Hippocampal formation (tissue), 2 donors: ENCODE measurements at places on chromosomes 2 and 18.

DNA sequence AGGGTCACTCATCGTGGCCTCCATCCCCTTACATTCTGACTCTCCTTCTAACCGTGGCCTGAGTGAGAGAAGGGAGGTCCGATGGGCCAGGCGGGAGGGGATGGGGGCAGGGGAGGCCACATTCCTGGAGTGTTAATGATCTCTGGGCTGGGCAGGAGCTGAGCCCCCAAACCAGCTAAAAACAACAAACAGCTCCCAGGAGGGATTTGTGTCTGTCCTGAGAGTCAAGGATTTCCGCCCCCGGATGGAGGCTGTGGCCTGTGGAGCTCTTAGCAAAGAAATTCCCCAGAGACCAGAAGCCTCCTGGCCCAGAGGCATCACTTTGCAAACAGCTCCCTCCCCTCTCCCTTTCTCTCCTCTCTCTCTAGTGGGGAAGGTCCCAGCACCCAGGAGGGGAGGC lies 23.5 kb downstream of the EMX1 start:
- no peak for DNase-seq

DNA sequence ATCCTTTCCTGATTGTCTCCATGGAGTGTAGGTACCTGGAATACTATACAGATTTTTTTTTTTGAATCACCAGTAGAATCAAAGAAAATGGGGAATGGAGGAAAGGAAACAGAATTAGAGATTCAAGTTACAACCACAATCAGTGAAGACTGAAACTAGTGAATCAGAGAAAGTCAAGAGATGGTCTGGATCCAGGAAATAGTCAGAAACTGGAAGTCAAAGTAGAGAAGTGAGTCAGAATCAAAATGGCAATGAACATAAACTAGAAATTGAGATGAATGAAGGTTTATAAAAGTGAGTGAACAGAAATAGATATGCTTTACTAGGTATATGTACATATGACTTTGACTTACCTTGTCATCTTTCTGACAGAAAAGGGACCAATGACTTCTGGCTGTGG lies 579.0 kb downstream of the PLCL1 start:
- no peak for DNase-seq

GRCh38 chr2:16288371-16289112 lies 348.2 kb downstream of the MYCN start:
- no peak for DNase-seq

DNA sequence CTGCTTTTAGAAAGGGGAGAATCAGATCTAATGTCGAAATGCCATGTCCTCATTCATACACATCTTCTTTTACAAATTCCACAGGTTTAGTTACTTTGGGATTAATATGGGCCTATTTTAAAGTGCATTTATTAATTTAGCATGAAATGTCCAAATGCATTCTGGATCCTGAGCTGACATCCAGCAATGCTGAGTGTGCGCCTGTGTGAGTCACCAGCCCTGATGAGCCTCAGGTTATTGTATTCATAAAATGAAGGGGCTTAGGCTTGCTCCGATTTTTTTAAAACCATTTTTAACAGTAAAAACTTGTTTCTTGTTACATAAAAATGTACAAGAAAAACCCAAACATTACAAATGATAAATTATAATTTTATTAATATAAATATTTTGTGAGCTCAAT lies 94.1 kb downstream of the SH3YL1 start:
- no peak for DNase-seq

DNA sequence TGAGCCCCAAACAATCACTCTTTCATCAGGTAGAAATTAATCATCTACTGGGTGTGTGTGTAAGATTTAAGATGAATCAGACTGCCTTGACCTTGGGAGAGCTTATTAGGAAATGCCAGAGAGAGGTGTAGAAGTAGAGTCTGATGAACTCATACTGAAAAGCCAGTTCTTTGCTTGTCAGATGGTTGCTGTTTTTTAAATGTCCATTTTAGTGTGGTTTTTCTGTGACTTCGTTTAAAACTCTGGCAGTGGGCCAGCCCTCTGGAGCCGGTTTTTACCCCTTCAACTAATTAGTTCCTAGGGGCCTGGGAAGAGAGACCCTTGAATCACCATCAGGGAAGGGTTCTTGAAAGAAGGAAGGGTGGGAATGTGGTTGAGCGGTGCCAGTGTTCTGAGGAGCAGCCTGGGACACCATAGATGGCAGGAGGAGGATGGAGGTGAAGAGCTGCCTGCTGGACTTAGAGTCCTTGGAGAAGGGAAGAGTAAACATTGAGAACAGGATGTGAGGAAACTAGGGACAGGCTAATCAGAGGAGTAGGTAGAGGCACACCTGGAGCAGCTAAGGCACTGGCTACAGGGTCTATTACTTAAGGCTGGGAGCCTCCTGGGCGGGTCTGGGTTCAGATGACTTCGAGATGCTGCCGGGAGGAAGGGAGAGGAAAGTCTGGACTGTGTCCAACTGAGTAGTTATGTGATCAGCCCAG lies 66.1 kb downstream of the LRRFIP1 start:
- DNase-seq = no peak

DNA sequence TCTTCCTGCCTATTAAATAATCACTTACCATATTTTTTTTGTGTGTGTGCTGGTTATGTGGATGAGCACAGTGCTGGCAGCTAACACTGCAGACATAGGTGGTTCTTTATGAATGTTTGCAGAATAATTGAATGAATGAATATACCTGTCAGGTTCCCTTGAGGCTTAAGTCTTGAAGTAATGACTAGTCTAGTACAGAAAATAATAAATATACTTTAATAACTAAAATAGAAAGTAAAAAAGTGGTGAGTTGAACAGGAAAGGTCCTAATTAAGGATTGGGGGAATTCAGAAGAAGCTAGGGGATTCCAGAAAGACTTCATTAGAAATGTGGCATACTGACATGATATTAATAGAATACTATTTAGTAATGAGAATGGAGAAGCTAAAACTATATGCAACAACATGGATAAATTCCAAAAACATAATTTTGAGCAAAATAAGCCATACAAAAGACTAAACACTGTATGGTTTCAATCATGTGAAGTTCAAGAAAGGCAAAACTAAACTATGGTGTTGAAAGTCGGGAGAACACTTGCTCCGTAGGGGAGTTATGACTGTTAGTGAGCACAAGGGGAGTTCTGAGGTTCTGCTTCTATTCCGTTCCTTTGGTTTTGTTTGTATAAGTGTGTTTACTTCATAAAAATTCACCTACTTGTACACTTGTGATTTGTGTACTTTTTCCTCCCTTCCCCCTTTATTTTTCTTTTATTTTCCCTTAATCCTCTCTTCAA lies 464.6 kb downstream of the MTX2 start:
- no peak for DNase-seq

GRCh38 chr2:195507447-195508138 lies 149.4 kb upstream of the SLC39A10 start:
- DNase-seq = no peak

- DNase-seq = no peak
These were observed 206.0 kb upstream of the CXCR4 start for GRCh38 chr2:136323935-136324334.

DNA sequence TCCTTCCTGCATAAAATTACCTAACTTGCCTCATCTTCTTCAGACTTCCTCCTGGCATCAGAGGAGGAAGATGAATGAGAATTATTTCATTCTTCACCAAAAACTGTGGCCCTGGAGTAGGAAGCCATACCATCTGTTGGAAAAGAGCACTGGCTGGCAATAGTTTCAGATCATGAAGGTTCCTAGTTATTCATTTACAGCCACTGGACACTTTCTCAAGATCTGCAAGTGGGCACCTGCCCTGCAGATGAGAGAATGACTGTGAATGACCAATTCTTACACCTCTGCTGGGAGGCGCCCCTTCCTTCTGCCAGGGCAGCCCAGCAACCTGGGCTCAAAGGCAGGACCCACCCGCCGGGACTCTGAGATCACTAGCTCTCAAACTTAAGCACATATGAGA lies 13.0 kb downstream of the DIPK1C start:
- no peak for DNase-seq

DNA sequence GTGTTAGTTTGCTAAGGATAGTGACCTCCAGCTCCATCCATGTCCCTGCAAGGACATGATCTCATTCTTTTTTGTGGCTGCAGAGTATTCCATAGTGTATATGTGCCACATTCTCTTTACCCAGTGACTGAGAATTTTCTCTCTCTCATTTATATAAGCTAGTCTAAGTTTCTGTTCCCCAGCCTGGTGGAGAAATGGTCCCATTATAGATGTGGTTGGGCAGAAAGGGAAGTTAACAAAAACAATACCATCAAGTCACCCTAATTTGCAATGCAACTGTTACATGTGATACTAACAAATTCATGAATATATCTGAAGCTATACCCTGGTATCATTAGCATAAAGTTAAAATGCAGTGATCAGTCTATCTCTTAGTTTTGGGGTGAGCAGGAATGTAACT lies 54.0 kb downstream of the DNER start:
- no peak for DNase-seq

DNA sequence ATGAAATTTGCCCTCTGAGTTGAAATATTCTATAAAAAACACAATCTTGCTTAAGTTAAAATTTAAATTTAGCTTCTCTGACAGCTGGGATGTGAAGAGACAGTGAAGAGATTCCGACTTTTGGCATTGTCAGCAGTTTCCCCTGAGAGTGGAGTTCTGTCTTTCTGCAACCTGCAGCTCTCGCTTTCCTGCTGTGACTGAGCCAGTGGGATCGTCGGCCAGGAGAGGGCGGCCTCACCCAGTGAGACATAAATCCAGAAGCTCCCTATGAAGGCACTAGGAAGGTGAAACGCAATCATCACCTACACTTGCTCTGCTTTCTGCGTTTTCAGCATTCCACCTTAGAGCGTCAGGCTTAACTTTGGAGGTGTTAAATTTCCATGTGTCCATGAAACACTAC lies 75.4 kb upstream of the HNMT start:
- no peak for DNase-seq

GRCh38 chr2:69191634-69192033 lies 178.7 kb downstream of the ANTXR1 start:
- DNase-seq = no peak

DNA sequence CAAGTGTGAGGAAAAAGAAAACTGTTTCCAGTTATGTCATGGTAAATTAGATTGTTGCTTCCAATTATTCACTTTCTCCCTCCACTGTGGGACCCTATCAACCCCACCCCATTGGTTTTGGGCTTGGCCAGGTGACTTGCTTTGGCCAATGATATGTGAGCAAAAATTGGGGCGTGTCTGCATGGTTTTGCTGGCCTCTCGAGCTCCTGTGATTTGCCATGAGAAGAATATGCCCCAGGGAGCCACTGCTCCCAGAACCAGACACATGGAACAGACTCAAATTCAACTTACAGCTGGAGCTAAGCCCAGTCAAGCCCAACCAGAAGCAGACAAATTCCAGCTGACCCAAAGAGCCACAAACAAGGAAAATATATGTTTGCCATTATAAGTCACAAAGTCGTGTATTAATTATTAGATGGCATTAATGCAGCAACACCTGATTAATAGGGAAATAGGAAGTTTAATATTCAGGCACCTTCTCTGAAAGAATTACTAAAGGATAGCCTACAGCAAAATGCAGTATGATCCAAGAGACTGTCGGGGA lies 248.9 kb downstream of the ANAPC1 start:
- no peak for DNase-seq
